NCI-H1436 (cell line): ENCODE measurements at places on chromosomes 16 and 17.

- no peak for DNase-seq
Observed at GRCh38 chr17:78401246-78401645, 22.8 kb downstream of the PGS1 start.

DNA sequence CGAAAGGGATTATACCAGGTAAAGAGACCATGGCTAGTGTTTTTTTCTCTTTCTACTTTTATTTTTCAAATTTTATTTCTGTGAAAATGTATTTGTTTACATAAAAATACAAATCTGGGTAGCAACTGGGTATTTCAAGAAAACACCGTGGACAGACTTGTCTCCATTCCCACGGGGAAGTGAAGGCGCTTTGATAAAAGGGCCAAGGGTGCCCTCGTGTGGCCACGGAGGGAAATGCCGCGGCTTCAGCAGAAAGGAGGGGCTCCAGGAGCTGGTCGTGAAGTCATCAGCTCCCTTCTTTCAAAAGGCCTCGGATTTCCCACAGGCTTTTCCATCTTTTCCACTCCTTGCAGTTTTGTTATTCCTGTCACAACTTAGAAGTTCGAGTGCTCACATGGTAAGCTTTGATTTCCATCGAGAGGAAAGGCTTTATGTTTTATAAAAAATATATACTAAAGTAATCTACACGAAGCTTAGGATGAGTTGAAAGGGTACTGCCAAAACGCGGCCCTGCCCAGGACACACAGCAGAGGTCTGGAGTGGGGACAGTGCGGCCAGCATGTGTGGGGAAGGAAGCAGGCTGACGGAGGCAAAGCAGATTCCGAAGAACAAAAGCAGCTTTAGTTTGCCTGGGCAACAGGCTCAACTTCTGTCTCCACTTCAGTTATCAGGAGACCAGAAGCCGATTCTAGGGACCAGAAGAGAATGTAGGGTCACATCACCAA, 15.3 kb upstream of the MNT start:
- peak; percentile 86 for DNase-seq

- DNase-seq, result no peak
Observed at GRCh38 chr17:64992325-64992802, 64.2 kb downstream of the GNA13 start.

DNA sequence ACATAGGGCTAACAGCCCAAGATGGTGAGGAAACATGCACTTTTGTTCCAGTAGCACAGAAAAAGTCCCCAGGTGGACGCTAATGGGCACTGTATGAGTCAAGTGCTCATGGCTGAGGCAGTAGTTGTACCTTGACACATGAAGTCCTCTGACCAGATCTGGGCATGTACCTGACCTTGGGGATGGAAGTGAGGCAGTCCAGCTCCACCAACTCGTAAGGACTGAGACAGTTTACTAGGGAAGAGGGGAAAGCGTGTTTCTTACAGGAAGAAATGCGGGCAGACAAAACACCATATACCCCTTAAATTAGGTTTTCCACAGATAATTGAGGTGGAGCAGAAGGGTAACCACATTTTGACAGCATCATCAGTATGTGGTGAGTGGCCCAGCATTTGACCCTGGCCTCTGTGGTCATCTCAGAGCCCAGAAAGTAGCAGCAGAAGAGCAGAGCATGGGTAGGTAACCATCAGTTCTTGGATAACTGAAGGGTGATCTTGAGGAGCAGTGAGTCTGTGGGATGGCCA, 32.4 kb upstream of the METTL9 start:
- no peak for DNase-seq

DNA sequence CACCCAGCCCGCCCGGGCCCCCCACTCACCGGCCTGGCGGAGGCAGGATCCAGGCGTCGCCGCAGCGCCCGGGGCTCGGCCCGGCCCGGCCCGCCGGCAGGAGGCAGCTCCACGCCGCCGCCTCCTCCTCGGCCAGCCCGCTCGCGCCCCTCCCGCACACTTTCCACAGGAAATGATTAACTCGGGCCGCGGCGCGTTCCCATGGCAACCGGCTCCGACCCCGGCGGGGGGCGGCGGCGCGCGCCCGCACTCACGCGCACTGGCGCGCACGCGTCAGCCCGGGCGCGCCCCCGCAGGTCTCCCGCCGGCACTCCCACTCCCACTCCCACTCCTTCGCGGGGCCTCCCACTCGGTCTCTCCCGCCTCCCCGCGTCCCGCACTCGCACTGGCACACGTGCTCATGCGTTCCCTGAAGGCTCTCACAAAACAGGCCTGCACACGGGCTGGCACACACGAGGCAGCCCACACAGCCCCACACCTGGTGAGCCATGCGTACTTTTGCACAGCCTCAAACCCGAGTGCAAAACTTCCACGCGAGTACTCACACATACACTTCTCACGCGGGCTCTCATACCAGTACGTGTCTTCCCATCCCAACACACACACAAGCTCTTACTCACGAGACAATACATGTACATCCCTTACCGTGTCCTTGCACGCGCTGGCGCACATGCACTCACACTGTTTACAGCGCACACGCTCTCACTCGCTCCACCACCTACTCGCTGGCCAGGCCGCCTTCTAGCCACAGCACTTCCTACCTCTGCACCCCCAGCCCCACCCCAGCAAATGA, at the start of gene KIFC3:
Gene KIFC3, minus strand, starts transcription at position 151 of the 793 bp plus-strand sequence. CDS start 4,248 bp downstream, outside the sequence.
- peak; percentile 73 for DNase-seq

DNA sequence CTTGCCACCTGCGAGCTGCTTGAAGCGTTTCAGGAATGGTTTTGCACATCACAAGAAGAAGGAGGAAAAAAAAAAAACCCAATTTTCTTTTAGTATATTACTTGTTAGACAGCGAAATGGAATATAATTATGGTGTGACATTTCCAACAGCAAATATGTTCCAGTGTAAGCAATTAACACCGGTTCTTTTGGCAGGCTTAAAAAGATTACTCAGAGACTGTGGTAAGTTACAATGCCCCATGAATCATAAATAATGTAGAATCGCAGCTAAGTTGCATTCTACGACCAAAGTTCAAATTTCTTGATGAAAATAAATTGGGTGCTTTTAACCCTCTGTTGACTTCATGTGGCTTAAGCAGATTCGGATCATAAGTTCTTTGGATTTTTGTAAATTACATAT, 245.2 kb downstream of the XYLT1 start:
- no peak for DNase-seq

DNA sequence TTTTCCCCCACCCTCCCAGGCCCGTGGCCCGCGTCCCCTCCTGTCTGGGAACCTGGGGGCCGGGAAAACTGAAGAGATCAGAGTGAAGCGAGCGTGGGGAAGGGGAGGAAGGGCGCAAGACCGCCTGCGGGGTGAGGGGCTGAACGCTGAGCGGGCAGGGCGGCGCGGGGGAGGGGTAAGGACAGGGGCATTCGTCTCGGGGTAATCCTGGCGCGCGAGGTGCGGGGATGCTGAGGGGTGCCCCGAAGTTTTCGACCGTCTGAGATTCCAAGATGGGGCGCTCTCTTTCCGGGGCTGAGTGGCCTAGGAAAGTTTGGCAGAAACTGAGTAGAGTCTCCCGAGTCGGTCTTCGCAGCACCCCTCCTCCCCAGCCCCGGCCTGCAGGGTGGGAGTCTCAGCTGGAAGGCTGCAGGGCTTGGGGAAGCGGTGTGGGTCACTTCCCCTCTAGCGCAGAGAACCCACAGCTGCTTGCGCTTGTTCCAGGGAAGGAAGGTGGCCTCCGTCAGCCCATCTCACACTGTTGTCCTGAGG, 555 bp downstream of the TTYH2 start:
- DNase-seq, result no peak
